Effector CD8-positive, alpha-beta T cell (primary cell): ENCODE measurements at places on chromosomes 12 and 14.

GRCh38 chr14:86938320-86938719 lies 1054.7 kb downstream of the GALC start:
- DNase-seq: no peak

GRCh38 chr12:107845980-107846659 lies 71.6 kb downstream of the ASCL4 start:
- DNase-seq: no peak

- no peak for DNase-seq
These were observed 71.2 kb downstream of the GALNT4 start for GRCh38 chr12:89453121-89453978.

DNA sequence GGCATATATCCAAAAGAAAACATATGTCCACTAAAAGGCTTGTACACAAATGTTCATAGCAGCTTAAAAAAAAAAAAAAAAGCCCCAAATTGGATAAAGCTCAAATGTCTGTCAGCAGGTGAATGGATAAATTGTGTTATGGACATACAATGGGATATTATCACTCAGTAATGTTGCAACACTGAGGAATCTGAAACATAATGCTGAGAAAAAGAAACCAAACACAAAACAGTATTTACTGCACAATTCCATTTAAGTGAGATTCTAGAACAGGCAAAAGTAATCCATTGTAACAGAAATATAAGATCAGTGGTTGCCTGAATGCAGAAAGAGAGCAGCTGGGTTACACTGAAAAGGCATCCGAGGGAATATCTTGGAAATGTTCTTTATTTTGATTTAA lies 117.9 kb downstream of the SLC15A5 start:
- DNase-seq: no peak
